ENCODE measurements at places on chromosomes 5 and 9.

- peak; percentile 11 for DNase-seq
Observed at GRCh38 chr5:45696206-45696836, at the start of gene HCN1. HCN1 (minus strand) TSS chr5:45696380.

- no peak for DNase-seq
Observed at GRCh38 chr9:1267141-1267570, 217.0 kb downstream of the DMRT2 start.

GRCh38 chr5:96344678-96345577, 88.1 kb downstream of the PCSK1 start:
- no peak for DNase-seq

GRCh38 chr5:78320401-78320800, 25.9 kb upstream of the AP3B1 start:
- no peak for DNase-seq

DNA sequence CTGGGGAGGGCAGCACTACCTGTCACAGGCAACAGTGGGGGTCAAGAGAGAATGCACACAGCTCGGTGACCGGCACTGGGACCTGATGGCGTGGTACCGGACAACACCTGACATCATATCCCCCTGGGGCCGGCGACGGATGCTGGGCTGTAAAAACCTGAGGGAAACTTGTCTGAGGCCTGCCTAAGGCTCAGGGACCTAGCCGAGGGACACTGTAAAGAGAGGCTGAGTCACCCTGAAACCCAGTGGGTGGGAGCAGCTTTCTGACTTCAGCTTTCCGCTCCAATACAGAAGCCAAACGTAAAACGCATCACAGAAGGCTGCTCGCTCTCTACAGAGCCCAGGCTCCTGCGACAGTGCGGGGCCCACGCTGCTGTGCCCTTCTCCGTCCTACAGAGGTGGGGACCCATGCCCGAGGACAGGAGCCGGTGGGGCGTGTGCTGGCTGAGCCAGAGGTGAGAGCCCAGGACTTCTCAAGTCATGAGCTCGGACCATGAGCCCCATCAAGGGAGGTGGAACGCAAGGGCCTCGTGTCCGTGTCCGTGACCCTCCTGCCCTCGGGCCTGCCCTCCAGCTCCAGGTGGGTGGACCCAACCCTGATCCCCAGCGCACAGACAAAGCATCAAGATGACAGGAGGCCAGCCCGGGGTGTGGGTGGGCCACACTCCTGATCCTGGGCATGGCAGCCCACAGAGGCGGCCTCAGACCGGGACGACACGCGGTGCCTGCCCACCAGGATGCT, 5.3 kb downstream of the RALGDS start:
- peak; percentile 63 for DNase-seq

- no peak for DNase-seq
Observed at GRCh38 chr5:138699482-138699881, 53.7 kb upstream of the CTNNA1 start.

DNA sequence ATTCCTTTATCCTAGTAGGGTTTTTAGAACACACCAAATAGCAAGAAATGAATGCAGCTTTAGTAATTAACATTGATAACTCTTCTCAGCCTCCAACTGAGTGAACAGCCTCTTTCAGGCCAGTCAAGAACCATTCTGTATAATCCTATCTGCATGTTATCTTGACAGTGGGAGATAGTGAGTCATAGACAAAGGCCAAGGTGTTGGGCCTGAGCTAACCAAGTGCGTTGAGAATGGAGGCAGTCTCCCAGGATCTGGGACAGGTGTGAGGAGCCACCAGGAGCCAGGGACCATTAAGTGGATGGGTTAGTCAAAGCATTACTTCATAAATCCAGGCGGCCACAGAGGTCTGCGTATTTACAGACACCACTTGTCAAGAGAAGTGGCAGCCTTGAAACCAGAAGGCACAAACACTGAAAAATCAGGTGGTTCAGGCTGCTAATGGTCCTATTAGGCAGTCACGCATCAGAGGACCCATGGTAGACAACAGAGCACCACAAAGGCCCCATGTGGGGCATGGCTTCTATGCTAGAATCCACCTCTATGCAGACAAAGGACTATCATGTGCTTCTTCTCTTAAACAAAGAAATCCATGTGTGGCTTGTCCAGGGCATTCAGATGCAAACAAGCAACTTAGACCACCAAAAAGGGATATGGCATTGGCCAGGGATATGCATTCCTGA, 409.7 kb upstream of the PIK3R1 start:
- DNase-seq, result no peak

GRCh38 chr5:154162539-154163151, 27.9 kb upstream of the GALNT10 start:
- DNase-seq, result no peak

DNA sequence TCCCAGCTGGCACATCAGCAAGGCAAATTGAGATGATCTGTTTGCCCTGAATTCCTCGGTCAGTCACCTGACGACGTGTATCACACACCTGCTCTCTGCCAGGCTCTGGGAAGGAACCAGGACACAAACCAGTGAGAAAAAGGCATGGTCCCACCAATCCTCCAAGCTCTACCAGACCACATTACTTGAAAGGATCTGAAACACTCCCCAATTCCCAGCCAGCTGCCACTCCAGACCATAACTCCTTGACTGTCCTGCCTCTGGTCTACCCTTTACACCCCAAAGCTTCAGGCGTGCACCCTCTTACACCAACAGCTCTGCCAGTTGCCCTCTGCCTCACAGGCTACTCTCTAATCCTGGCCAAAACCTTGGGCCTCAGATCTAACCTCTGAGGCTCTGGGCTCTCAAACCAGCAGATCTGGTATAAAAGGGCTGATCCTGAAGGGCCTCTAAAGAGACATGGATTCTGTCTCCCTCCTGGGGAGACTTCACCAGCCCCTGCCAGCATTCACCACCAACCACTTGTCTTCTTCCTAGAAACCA, 6.8 kb downstream of the MGAT1 start:
- no peak for DNase-seq

DNA sequence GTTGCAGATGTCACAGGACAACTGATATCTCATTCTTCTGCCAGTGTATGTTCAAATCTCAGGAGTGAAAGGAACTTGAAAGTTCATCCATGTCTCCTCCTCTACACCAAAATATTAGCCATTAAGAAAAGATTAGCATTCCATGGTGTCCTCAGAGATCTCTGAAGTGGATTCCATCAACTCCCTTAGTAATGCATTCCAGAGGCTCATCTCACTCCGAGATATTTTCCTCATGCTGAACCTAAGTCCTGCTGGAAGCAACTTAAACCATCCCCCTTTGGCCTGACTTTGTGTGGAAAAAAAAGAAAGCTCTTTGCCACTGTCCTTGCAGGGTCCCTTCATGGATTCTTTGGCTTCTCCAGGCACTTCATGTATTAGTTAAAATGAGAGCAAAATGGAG, 155.7 kb upstream of the ZNF462 start:
- DNase-seq, result no peak

DNA sequence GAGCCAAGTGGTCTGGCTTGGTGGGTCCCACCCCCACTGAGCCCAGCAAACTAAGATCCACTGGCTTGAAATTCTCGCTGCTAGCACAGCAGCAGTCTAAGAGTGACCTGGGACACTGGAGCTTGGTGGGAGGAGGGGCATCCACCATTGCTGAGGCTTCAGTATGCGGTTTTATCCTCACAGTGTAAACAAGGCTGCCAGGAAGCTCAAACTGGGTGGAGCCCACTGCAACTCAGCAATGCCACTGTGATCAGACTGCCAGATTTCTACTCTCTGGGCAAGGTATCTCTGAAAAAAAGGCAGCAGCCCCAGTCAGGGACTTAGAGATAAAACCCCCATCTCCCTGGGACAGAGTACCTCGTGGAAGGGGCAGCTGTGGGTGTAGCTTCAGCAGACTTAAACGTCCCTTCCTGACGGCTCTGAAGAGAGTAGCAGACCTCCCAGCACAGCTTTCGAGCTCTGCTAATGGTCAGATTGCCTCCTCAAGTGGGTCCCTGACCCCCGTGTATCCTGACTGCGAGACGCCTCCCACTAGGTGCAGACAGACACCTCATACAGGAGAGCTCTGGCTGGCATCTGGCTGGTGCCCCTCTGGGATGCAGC, 18.2 kb upstream of the STK32A start:
- no peak for DNase-seq

DNA sequence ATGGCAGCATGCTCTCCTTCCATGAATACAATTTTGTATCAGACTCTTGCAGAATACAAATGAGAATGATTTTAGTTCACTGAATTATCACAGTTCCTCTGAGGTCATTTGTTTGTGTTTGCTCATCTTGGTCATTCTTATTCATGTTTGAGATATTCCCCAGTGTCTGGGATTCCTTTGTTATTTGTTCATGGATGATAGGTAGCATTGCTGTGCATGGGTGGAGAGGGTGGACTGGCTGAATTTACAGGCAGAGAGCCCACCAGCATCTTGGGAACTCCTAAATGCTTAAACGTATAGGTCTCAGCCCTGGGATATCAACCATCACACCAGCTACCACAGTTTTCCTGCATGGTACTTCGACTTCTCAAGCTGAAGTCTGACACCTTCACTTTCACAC, 459.8 kb downstream of the CCDC171 start:
- DNase-seq, result no peak

DNA sequence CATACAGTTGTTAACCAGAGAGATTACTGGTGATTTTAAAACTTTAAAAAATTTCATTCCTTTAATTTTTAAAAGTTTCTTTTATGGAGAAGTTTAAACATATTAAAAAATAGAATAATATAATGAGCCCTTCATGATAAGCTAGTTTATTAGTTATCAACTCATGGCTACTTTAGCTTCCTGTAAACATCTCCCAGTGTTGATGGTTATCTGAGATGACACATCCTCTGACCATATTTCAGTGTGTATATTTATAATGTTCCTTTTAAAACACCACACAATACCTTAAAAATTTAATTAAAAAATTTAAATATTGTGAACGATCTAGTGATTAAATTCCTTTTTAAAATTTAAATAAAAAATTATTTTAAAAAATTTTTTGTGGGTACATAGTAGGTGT, 74.1 kb downstream of the IPO11 start:
- no peak for DNase-seq
